Heart right ventricle (tissue), 16 donors: ENCODE measurements at places on chromosomes 6 and 20. TPM values are rescaled to one million over a fixed set of nuclear protein-coding genes. Genes with fewer than 3 reads are reported as not detected.

DNA sequence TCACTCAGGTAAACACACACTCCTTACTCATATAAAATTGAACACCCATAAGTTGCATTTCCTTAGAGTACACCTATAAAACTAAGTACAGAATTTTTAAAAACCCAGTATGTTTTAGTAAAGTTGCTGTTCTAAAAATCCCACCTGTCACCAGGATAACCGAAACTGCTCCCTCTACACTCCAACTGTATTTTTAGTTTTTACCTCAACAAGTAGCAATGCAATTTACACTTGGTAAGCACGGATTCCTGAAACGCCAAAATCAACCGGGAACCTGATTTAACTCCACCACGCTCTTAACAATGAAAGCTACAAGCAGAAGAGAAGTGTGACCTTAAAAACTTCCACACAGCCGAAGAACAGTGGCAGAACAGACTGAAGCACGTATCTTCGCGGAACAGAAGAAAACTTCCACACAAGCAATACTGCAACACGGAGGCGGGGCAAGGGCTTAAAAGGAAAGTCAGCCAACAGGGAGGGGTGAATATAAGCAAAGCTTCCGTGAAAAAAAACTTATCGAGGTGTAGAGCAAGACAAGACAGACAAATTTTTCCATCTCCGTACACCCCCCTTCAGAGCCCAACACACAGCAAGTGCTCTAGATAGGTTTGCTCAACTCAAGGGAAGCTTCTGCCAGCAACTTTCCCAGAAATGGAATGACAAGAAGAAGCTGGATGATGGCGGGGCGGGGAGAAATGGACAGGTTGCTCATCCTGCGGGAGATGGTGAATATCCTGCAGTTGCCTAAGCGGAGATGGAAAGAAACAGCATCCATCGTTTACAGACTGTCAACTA lies 1.4 kb downstream of the STAU1 start:
- peak; percentile 44 for DNase-seq

DNA sequence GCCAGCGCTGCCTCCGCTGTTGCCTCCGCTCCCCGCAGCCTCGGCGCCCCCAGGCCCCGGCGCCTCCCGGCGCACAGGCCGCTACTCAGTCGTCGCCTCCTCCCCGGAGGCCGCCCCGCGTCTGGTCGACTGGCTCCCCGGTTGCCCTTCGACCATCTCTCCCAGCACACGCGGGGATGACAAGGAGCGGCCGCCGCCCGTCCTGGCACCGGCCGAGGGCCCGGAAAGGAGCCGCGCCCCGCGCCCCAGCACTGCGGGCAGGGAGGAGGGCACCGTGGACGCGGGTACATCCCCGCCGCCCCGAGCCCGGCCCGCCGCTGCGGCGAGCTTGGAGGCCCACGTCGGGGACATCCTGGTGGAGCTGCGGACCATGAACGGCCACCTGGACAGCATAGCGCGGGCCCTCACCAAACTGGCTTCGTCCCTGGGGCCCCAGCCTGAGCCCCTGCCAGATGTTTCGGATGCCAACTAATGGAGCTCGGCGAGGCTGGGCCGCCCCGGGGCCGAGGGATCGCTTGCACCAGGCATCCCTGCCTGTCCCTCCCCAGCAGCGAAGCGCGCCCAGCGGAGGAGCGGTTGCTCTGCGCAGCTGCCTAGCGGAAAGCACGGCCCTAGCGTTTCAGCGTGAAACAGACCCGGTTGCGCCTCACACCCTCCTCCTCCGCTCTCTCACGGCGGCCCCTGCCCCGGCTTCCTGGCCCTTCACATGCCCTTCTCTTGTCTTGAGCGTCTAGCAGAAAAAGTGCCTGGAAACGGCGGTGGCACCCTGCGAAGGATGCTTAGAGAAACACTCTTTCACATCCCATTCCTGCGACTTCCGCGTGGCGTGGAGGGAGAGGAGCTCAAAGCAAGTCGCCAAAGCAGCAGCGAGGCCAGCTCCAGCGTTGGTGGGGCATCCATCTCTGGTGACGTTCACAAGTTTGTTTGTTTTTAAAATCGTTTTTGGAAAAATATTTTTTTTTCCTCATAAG lies 285.8 kb upstream of the SUPT3H start:
- DNase-seq, result no peak

DNA sequence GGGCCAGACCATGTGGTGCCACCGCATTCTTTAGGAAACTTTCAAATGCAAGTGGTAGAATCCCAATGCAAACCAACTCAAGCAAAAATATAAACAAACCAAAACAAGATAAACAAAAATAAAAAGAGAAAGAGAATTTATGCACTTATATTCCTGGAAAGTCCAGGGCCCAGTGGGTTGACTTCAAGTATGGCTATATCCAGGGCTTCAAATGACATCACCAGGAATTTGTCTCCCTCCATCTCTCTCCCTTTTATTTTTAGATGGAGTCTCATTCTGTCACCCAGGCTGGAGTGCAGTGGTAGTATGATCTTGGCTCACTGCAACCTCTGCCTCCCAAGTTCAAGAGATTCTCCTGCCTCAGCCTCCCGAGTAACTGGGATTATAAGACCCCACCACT lies 56.1 kb upstream of the PNRC1 start:
- no peak for DNase-seq

DNA sequence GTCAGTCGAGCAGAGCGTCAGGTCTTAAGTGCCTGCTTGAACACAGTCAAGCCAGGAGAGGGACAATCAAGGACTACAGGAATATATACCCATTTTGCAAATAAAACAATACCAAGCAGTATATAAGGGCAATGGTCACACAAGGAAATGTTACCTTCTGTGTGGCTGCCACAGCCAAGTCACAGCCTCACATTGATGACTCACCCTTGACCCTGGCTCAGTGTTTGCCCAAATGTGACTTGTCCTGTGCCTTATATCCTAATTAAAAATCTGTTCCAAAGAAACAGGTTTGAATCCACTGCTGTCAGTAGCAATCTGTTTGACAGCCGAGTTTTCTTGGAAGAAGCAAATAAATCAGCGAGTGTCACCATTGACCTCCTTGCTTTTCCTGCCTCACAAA lies 34.3 kb downstream of the C6orf89 start:
- no peak for DNase-seq

- DNase-seq, result no peak
Observed at GRCh38 chr6:26536571-26537159, 1.5 kb upstream of the HMGN4 start.

DNA sequence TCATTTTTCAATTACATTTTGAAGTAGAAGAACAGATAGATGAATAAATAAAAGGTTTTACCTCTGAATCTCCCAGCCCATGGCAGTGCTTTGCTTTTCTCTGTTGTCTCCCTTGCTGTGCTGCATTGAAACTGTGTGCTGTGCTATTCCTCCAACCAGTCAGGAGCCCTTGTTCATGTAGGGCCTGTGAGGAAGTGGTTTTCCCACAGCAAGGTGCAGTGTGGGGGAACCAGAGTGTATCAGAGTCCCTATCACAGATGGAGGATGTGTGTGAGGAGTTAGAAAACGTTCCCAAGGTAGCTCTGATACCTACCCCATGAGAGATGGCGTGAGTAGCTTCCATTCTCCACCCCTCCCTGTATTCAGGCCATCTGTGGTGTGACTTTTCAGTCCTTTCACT lies 72.8 kb upstream of the RALGAPA2 start:
- no peak for DNase-seq

GRCh38 chr20:9668381-9668780 lies 154.0 kb downstream of the LAMP5 start:
- DNase-seq, result no peak

Gene RAET1L
- polyA plus RNA-seq, result not detected

Gene HRH3
- not detected for polyA plus RNA-seq

Gene EPPIN
- polyA plus RNA-seq, result not detected
